Activated T-cell treated with anti-CD3 and anti-CD28 coated beads, Interleukin-2, amount 50 U/mL, for 72 hours (primary cell): ENCODE measurements at places on chromosomes 2 and 18. TPM values are rescaled to one million over a fixed set of nuclear protein-coding genes. Genes with fewer than 3 reads are reported as not detected.

Gene EVA1A
- total RNA-seq = 0.56 TPM

DNA sequence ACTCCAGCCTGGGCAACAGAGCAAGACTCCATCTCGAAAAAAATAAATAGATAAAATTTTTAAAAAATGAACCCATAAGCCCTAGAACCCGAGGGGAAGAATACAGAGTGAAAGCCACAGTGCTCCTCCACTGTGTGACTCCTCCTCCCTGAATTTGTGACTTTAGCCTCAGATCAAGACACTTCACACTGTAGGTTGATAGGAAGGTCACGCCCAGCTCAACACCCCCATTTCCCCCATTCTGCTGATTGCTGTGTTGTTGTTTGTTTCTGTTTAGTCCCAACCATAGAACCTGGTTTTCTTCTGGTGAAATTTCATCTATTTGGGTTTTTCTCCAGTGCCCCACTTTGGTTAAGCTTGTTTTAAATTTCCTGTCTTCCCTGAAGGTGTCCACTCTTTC lies 102.2 kb downstream of the VIT start:
- peaks cover 21% of the 10 kb centered on the region for H3K4me1 ChIP-seq
- H3K4me3 ChIP-seq = no peak overlapping the region
- H3K36me3 ChIP-seq = no peaks in the 10 kb centered on the region
- no peak for DNase-seq
- peaks cover 12% of the 10 kb centered on the region for H3K27me3 ChIP-seq
- no peak overlapping the region for H3K27ac ChIP-seq

DNA sequence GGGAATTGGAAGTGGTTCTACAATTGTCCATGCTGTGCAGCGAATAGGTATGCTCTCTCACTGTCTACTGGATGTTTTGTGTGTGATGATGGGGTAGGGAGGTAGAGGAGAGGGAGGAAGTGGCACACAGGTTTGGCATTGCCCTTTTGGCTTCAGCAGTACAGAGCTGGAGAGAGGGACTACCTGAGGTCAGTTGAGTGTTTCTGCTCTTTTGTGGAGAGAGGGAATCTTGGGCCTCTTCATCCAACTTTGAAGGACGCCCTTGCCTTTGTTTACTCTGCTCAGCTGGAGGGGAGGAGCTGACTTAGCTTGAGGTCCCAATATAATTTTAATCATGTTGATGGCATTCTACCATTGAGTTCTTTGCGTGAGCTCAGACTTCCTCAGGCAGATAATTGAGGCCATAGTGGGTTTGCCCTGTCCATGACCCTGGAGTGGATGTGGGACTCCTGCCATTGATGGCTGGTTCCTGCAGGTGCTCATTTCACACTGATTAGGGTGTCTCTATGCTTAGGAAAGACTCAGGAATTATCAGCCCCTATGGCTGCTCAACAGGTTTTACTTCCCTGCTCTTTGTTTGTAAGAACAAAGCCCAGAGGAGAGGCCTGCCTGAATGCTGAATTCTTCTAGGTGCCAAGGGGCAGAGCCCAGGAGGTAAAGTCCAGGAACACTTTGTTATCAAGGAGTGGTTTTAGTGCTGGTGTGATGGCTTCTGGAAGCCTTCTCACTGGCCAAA lies 7.2 kb downstream of the RPIA start:
- H3K4me1 ChIP-seq = peaks cover 48% of the 10 kb centered on the region
- DNase-seq = no peak
- H3K27me3 ChIP-seq = no peaks in the 10 kb centered on the region
- H3K27ac ChIP-seq = no peak overlapping the region
- no peak overlapping the region for H3K4me3 ChIP-seq
- H3K36me3 ChIP-seq = peaks cover 23% of the 10 kb centered on the region

GRCh38 chr2:191891656-191892055 lies 44.8 kb upstream of the CAVIN2 start:
- H3K27me3 ChIP-seq = peaks cover 11% of the 10 kb centered on the region
- H3K4me3 ChIP-seq = no peak overlapping the region
- H3K36me3 ChIP-seq = no peaks in the 10 kb centered on the region
- H3K4me1 ChIP-seq = no peaks in the 10 kb centered on the region

GRCh38 chr2:127954857-127955256 lies 69.1 kb upstream of the AMMECR1L start:
- no peak for DNase-seq
- H3K27me3 ChIP-seq = no peaks in the 10 kb centered on the region
- no peaks in the 10 kb centered on the region for H3K4me1 ChIP-seq
- peaks cover 8% of the 10 kb centered on the region for H3K36me3 ChIP-seq
- peak overlapping the region; percentile 9 for H3K27ac ChIP-seq

- H3K4me3 ChIP-seq = no peak overlapping the region
- H3K36me3 ChIP-seq = no peaks in the 10 kb centered on the region
- H3K27me3 ChIP-seq = peaks cover 12% of the 10 kb centered on the region
- H3K4me1 ChIP-seq = peaks cover 1% of the 10 kb centered on the region
- no peak for DNase-seq
Observed at GRCh38 chr18:23950644-23951043, 63.9 kb upstream of the TTC39C start.

Gene DIPK1C
- total RNA-seq = not detected

- H3K27me3 ChIP-seq = no peaks in the 10 kb centered on the region
- no peaks in the 10 kb centered on the region for H3K36me3 ChIP-seq
- H3K4me3 ChIP-seq = no peak overlapping the region
- DNase-seq = no peak
Observed at GRCh38 chr18:44048846-44049245, 631.8 kb upstream of the SETBP1 start.

GRCh38 chr2:10305254-10305635 lies 2.5 kb downstream of the HPCAL1 start:
- no peaks in the 10 kb centered on the region for H3K27me3 ChIP-seq
- peaks cover 3% of the 10 kb centered on the region for H3K36me3 ChIP-seq
- H3K27ac ChIP-seq = peak overlapping the region; percentile 4

- peaks cover 13% of the 10 kb centered on the region for H3K36me3 ChIP-seq
- peaks cover 54% of the 10 kb centered on the region for H3K4me1 ChIP-seq
- peak overlapping the region; percentile 9 for H3K4me3 ChIP-seq
- no peak for DNase-seq
- no peaks in the 10 kb centered on the region for H3K27me3 ChIP-seq
Observed at GRCh38 chr2:159091976-159092375, 123.5 kb downstream of the TANC1 start.

DNA sequence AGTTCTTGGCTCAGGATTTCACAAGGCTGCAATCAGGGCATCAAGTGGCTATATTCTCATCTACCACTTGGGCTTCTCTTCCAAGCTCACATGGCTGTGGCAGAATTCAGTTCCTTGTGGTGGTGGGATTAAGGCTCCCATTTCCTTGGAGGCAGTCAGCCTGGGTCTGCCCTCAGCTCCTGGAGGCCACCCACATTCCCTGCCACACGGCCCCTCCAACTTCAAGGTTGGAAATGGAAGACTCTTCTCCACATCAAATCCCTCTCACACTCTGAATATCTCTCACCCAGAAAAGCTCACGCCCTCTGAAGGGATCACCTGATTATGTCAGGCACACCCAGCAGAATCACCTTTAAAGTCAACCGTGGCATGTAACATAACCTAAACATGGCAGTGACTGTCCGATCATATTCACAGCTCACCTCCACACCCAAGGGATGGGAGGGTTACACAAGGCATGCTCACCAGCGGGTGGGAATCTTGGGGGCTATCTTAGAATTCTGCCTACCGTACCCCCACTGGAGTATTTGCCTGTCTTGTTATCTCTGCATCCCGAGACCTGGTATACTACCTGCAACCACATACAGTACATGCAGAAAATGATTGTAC lies 256.2 kb upstream of the KLHL29 start:
- H3K27me3 ChIP-seq = no peaks in the 10 kb centered on the region
- no peak overlapping the region for H3K27ac ChIP-seq
- no peaks in the 10 kb centered on the region for H3K4me1 ChIP-seq
- no peaks in the 10 kb centered on the region for H3K36me3 ChIP-seq

- peak; percentile 53 for DNase-seq
- H3K27me3 ChIP-seq = no peaks in the 10 kb centered on the region
- H3K36me3 ChIP-seq = peaks cover 17% of the 10 kb centered on the region
- H3K27ac ChIP-seq = peak overlapping the region; percentile 75
- peak overlapping the region; percentile 46 for H3K4me3 ChIP-seq
Observed at GRCh38 chr18:63131106-63131958, 188.2 kb downstream of the BCL2 start.

DNA sequence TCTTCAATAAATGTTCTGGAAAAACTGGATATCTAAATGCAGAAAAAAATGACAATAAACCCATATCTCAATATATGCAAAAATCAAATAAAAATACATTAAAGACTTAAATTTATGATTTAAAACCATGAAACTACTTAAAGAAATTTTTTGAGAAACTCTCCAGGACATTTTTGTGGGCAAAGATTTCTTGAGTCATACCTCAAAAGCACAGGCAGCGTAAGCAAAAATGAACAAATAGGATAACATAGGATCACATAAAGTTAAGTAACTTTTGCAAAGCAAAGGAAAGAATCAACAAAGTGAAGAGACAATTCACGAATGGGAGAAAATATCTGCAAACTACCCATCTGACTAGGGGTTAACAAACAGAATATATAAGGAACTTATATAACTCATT lies 1545.5 kb downstream of the SUCLG1 start:
- no peaks in the 10 kb centered on the region for H3K4me1 ChIP-seq
- no peaks in the 10 kb centered on the region for H3K27me3 ChIP-seq
- no peaks in the 10 kb centered on the region for H3K36me3 ChIP-seq
- no peak for DNase-seq
- no peak overlapping the region for H3K27ac ChIP-seq

Gene TNFRSF11A
- 13.7 TPM for total RNA-seq

GRCh38 chr2:186751790-186752189 lies 57.9 kb downstream of the FAM171B start:
- no peaks in the 10 kb centered on the region for H3K4me1 ChIP-seq
- no peak overlapping the region for H3K4me3 ChIP-seq
- H3K36me3 ChIP-seq = no peaks in the 10 kb centered on the region
- no peaks in the 10 kb centered on the region for H3K27me3 ChIP-seq
- DNase-seq = no peak
- H3K27ac ChIP-seq = no peak overlapping the region

DNA sequence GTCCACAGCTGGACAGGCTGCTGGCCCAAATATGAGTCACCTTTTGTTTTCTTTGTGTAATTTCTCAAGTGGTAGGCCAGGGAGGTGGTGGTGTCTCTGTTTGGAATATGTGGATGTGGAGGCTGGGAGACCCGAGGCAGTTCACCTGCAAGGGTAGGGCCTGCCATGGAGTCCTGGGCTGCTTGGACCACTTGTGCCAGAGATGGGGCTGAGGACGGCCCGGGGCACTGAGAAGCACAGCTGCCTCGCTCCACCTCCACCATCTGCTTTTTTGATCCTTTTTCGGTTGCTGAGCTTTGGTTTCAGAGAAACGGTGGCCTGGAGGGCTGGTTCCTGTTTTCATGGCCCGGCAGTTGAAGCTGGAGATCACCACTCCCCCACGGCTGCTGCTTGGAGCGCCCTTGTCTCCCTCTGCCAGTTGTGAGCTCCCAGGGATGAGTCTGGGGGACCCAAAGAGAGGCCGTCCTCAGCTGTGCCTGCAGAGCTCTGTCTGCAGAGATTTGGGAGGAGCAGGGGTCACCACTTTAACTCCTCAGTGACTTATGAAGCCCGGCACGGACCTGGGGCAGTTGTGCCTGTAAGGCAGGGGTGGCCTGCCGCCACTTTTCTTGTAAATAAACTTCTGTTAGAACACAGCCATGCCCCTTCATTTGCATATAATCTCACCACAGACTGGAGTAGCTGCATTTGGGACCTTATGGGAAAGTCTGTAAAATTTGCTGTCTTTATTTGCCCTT lies 67.6 kb upstream of the MCFD2 start:
- DNase-seq = no peak
- H3K4me3 ChIP-seq = peak overlapping the region; percentile 25
- peaks cover 23% of the 10 kb centered on the region for H3K36me3 ChIP-seq
- no peak overlapping the region for H3K27ac ChIP-seq
- no peaks in the 10 kb centered on the region for H3K27me3 ChIP-seq

- H3K27me3 ChIP-seq = peaks cover 18% of the 10 kb centered on the region
- peak overlapping the region; percentile 65 for H3K4me3 ChIP-seq
- DNase-seq = no peak
- H3K27ac ChIP-seq = no peak overlapping the region
- H3K4me1 ChIP-seq = peaks cover 9% of the 10 kb centered on the region
Observed at GRCh38 chr2:232874677-232875223, 4.7 kb downstream of the SNORC start.

DNA sequence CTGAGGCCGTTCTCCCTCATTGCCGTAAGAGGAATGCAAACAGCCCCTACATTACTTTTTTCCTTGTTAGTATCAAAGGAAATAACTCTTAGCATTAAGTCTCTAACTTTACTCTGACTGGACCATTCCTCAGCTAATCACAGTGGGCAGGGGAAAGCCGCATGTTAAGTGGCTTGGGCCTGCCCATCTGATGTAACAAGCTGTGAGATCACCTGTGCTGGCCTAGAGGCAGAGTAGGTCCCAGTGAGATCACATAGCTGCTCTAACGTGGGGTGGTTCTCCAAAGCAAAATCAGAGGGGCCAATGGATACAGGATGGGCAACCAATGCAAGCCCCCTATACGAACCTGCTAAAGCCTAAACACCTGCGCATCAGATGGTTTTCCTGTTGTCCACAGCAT lies 5.9 kb upstream of the MOCOS start:
- H3K4me3 ChIP-seq = no peak overlapping the region
- H3K4me1 ChIP-seq = peaks cover 9% of the 10 kb centered on the region
- DNase-seq = no peak
- peaks cover 4% of the 10 kb centered on the region for H3K36me3 ChIP-seq
- H3K27ac ChIP-seq = no peak overlapping the region

GRCh38 chr18:79728931-79729586 lies 49.5 kb downstream of the CTDP1 start:
- peaks cover 56% of the 10 kb centered on the region for H3K36me3 ChIP-seq
- H3K27me3 ChIP-seq = no peaks in the 10 kb centered on the region
- no peak overlapping the region for H3K4me3 ChIP-seq
- no peak for DNase-seq

GRCh38 chr2:45993476-45993991 lies 303.7 kb upstream of the EPAS1 start:
- H3K27ac ChIP-seq = peak overlapping the region; percentile 6
- H3K4me3 ChIP-seq = peak overlapping the region; percentile 18
- no peaks in the 10 kb centered on the region for H3K27me3 ChIP-seq
- DNase-seq = peak; percentile 74
- H3K36me3 ChIP-seq = no peaks in the 10 kb centered on the region

DNA sequence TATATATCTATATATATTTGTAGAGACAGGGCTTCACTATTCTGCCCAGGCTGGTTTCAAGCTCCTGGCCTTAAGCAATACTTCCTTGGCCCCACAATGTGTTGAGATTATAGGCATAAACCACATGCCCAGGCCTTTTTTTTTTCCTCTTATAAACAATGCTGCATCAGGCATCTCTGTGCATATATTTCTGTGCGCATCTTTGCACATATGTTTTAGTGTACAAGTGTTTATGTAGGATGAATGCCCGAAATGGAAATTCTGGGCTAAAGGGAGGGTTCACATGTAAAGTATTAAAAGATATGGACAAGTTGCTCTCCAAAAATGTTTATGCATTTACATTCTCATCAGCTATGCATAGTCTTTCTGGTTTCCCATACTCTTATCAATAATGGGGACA lies 183.2 kb upstream of the SPRED2 start:
- H3K4me1 ChIP-seq = no peaks in the 10 kb centered on the region
- peaks cover 12% of the 10 kb centered on the region for H3K27me3 ChIP-seq
